Activated naive CD8-positive, alpha-beta T cell treated with anti-CD3 and anti-CD28 coated beads, Interleukin-2, amount 10 ng/mL, durations not matched to agents 7 days and 5 days (primary cell): ENCODE measurements at places on chromosomes 13 and 19. TPM values are rescaled to one million over a fixed set of nuclear protein-coding genes. Genes with fewer than 3 reads are reported as not detected.

The DCT gene
- total RNA-seq, result 0.26 TPM

The MYH14 gene
- total RNA-seq, result not detected

The TMTC4 gene
- total RNA-seq, result 38.8 TPM

The SIGLEC9 gene
- 2.0 TPM for total RNA-seq

The SLC10A2 gene
- total RNA-seq, result not detected

GRCh38 chr19:48656840-48657474, 11.0 kb upstream of the CA11 start:
- DNase-seq, result no peak

DNA sequence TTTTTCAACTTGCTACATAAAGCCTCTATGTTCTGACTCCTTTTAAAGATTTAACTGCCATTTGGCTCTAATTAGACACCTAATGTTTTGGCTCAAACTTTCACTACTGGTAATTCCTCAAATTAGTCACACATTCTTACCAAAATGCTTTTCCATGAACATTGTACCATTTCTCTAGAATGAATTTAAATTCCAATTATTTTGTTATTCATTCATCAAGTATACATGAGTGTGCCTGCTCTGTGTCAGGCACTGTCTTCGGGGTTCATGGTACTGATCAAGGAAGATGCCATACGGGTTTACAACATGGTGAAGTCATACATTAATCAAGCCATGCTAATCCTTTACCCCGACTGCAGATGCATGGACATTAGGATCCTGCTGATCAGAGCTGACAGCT, 69.1 kb upstream of the POSTN start:
- no peak for DNase-seq

DNA sequence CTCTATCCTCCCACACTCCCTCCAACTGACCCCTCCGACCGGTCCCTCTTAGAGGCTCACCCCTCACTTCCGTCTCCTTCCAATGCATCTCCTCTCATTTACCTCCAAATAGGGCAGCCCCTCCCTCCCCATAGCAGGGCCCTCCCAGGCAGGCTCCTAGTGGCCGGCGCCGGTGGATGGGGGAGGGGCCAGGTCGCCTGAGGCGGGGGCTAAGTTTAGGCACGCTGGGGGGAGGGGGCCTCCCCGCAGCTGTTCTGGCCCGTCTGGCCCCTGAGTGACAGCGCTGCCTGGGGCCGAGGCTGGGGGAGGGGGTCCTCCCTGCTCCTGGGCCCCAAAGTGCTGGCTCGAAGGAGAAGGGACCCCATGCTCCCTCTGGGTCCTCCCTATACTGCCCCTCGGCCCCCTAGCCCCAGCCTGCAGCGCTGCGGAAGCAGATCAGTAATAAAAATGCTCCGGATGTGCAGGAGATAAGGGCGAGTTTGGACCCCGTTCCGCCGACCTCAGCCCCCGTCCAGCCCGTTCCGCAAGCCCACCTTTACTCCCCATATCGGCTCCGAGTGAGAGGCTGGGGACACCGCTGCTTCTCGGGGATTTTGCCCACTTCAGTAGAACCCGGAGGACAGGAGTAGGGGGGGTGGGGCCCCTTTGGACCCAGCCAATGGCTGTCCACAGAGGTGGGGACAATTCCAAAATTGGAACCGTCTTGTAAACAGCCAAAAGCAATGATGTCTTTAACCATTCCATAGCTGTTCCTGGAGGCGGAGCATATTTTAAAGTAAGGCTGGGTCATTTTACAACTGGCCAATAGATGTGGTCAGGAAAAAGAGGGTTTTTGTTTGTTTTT, 4.0 kb downstream of the RTN2 start:
- DNase-seq, result no peak

DNA sequence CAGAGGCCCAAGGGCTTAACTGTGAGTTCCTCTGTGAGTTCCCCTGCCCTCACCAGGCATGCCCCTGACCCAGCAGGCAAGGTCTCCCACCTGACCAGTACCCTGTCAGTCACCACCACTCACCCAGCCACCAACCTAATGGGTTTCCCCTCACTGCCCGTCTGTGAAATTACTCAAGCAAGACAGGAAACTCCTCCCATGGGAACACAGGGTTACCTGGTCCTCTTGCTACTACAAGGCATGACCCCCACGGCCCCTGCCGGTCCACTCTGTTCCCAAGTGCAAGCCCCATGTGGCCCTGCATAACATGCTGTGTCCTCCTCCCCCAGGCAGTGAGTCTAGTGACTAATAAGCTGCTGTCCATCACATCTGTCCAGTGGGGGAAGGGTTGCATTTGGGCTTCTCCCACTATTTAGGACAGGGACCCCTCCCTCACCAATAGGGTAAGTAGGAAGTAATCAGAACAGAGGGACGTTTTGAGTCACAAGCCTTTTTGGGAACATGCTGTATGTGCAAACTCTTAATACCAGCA, 8.0 kb upstream of the DHRS12 start:
- DNase-seq, result no peak

GRCh38 chr13:40434516-40435397, 231.7 kb downstream of the FOXO1 start:
- no peak for DNase-seq

DNA sequence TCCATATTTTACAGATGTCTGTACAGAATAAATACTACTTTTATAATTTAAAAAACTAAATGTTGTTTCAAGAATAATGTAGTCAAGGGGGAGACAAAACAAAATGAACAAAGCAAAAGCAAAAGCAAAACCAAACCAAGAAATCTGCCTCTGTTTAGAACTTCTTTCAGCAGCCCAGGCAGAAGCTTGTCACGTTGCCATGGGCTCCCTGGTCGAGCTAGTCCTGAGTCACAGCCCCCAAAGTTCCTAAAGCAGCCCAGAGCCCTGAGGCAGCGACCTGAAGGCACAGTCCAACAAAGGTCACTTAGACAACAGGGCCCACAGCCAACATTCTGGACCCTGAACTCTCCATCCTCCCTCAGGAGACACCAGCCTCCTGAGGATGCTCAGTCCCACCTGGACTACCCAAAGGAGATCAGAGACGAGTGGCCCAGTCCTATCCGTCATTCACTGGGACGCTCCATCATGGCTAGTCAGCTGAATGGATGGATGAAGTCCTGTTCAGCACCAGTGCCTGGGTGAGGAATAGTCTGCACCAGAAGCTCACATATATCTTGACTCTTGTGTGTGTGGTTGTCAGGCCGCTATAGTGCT, 41.7 kb downstream of the SIAH3 start:
- DNase-seq, result no peak

DNA sequence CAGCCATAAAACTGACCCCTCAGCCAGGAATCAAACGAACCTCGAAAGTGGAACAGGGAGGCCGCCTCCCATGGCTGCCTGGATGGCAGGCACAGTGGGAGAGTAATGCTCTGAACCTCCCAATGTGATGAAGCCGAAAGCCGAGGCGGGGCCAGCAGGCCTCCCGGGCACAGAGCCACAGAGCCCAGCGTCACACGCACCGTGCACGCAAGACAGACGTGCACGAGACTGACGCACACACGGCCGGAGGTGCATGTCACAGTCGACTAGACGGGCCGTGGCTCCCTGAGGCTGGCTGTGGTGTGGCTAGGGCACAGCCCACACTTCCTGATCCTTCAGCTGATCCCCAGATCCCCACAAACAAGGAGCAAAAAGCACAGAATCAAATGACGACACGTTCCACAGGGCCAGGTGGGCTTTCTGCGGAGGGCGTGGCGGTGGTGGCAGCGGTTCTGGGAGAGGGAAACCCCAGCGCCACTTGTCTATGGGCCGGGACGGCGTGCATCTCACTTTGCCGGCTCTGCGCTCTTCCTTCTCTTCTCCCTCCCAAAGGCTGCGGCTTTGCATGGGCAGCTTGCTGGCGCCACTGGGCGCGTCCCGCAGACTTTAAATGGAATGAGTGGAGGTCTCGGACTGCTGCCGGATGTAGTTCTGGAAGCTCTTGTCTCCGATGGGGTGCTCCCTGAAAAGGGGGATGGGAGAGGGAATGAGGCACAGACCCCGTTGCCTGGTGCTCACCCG, 5.0 kb upstream of the C13orf46 start:
- DNase-seq, result no peak

DNA sequence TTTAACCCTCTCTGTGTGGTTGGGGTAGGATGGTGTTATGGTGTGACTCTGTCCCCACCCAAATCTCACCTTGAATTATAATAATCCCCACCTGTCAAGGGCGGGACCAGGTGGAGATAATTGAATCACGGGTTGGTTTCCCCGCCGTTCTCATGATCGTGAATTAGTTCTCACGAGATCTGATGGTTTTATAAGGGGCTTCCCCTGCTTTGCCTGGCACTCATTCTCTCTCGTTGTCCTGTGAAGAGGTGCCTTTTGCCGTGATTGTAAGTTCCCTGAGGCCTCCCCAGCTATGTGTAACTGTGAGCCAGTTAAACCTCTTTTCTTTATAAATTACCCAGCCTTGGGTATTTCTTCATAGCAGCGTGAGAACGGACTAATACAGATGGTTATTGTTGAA, 68.8 kb downstream of the ARHGEF7 start:
- no peak for DNase-seq

- no peak for DNase-seq
Measured at GRCh38 chr19:21704320-21704719, 63.1 kb downstream of the ZNF100 start.

DNA sequence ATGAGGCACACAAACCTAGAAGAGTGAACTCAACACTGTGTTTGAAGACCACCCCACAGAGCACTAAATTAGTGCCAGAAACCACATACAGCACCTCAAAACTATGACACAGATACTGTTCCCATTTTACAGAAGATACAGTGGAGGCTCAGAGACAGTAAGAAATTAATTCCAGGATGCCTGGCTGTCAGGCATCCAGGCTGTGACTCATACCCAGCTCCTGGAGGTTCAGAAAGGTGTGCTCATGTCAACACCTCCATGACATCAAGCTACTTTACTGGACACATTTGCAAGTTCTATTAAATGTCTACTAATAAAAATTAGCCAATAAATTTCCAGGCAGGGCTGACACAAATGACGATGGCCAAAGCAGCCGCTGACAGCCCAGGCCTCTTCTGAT, 176.3 kb downstream of the ABCC4 start:
- DNase-seq, result no peak

GRCh38 chr13:24185591-24186232, 25.2 kb downstream of the SPATA13 start:
- DNase-seq, result no peak

DNA sequence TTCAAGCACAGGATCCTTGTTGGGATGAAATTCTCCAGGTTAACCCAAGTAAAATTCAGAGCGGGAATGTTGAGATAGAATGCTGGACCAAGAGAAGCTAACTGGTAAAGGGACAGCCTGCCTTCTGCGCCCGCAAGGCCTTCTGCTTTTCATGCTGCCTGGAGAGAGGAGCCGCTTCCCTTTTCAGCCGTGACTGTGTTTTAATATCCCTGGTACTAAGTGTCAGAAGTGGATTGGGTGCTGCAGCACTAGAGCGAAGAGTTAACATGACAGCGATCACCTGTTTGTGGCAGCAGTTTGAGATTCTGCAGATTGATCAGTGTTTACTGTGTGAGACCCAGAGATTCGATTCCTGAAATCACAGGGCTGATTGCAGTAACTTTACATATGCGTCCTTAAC, 197.4 kb upstream of the ZNF536 start:
- no peak for DNase-seq

- no peak for DNase-seq
Measured at GRCh38 chr13:109615721-109616420, 170.5 kb downstream of the IRS2 start.

DNA sequence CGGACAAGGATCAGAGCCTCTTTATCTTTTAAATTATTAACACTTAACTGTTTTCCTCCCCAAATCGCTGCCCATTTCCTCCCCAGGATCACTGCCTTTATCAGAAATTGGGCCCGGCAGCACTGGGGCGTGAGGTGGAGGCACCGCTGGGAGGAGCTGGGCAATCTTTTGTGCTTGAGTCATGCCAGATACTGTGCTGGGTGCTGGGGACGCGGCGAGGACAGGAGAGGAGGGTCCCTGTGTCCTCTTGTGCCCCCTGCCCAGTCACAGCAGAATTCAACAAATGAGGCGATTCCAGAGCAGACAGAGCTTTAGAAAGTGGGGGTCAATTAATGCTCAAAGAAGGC, 347.8 kb downstream of the ZNF536 start:
- DNase-seq, result no peak

- no peak for DNase-seq
Measured at GRCh38 chr19:50264483-50265186, 61.2 kb downstream of the MYH14 start.

DNA sequence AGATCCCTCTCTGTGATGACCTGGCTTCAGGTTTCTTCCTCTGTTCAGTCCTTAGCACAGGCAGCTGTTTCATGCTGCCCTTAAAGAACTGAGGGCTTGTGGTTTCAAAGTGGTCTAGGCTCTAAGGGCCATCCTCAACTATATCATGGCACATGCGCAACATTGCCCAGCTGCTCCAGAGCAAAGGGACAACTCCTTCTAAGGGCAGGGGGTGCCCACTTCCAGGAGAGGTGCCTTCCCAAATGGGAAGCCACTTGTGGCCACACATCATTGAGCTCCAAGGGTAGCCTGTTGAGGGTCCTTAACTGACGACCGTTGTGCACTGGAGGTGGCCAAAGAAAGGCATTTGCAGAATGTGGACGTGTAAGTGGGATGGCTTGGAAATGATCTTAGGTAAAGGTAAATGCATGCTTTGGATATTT, 7.3 kb downstream of the GPR183 start:
- DNase-seq, result no peak

GRCh38 chr13:59319276-59319675, 844.5 kb downstream of the DIAPH3 start:
- no peak for DNase-seq

DNA sequence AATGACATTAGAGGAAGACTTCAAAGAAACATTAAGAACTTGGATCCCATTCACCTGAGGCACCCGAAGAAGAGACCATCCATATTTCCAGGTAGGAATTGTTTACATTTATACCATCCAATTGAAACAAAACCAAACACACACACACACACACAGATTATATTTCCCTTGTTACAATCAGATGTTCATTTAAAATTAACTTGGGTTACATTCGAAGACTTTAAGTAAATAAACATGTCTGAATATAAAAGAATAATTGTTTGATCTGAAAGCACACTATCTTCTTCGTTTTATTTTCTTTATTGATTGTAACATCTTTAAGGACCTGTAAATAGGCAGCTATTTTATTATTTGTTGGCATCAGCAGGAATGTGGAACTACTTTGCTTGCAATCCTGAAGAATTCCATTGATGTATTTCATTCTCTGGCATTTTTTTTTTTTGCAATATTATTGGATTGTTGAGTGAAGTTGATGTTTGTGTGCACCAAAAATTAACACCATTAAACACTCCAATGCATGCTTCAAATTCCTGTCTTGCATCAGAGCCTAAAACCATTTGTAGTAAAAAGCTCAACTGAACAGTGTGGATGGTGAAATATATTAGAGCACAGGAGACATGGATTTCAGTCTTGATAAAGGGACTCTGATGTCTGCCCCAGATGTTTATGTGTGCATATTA, 85.3 kb upstream of the FRY start:
- DNase-seq, result no peak

- no peak for DNase-seq
Measured at GRCh38 chr13:90613076-90613795, 734.3 kb upstream of the MIR17HG start.

DNA sequence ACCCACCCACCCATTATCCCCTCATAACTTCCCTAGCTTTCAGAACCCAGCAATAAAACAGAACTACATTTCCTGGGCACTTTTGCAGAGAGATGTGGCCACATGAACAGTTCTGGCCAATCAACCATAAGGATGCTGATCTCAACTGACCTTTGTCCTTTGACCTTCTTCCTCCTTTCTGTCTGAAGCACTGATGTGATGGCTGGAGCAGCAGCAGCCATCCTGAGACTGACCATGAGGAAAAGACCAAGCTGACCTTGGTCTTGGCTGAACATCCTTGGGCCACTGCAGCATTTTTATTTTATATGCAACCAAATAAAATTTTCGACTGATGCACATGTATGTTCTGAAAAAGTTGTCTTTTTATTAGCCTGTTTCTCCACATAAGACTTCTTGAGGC, 33.1 kb upstream of the CACNA1A start:
- DNase-seq, result no peak
